ENCODE measurements at places on chromosomes 4 and X.

- DNase-seq = no peak
These were observed 54.3 kb downstream of the NRK start for GRCh38 chrX:105876658-105877057.

- no peak for DNase-seq
These were observed 146.5 kb downstream of the PDGFC start for GRCh38 chr4:156825074-156825473.

GRCh38 chrX:8189096-8189830 is 18.2 kb upstream of the VCX2 start:
- no peak for DNase-seq

DNA sequence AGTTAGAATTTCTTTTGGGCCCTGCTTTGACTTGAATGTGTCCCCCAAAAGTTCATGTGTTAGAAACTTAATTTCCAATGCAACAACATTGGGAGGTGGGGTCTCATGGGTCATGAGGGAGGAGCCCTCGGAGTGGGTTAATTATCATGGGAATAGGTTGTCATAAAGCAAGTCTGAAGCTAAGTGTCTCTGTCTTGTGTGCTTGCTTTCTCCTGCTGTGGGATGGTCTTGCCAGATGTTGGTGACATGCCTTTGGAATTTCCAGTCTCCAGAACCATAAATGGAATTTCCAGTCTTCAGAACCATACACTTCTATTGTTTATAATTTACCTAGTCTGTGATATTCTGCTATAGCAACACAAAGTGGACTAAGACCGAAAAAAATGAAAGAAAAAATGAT is 71.6 kb downstream of the RASL11B start:
- no peak for DNase-seq

DNA sequence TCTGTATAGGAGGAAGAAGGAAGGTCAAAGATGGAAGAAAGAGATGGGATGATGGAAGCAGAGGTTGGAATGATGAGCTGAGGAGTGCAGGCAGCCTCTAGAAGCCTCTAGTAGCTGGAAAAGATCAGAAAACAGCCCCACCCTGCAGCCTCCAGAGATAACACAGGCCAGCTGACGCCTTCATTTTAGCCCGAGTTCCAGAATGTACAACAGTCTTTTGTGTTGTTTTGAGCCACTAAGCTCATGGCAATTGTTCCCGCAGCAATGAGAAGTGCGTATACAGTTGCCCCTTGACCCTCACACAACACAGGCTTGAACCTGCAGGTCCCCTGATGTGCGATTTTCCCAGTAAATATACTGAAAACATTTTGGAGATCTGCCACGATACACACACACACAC is 72.0 kb downstream of the WFS1 start:
- DNase-seq = no peak

DNA sequence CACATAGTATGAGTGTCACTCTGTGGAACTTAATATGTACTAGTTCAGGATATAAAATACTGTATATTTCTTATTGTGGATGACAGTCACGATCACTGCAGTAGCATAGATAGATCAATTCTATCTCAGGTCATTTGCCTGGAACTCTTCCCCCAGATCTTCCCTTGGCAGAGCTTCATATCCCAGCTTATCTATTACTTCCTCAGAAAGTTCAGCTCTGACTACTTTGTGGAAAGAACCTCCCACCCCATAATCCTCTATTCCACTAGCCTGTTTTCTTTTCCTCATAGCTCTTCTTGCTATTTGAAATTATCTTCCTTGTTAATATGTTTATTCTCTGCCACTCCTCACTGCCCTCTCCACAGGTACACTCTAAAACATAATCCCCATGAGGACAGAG is 10.9 kb downstream of the FAM241A start:
- DNase-seq = no peak

DNA sequence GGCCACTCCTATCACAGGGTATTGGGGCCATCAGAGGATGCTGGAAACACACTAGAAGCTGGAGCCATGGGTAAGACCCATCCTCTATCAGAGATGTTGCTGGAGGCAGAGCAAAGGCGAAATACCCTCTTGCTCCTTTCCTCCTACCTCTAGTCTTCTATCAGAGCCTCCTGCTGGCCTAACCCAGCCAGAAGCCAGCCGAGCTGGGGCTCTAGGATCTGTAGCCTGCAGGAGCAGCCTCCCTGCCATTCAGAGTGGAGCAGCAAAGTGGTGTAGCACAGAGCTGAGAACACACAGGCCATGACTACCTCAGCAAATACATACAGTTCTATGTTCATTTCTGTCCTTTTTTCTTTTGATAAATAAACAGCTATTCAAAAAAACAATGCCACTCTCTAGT is 35.7 kb downstream of the GATB start:
- no peak for DNase-seq

DNA sequence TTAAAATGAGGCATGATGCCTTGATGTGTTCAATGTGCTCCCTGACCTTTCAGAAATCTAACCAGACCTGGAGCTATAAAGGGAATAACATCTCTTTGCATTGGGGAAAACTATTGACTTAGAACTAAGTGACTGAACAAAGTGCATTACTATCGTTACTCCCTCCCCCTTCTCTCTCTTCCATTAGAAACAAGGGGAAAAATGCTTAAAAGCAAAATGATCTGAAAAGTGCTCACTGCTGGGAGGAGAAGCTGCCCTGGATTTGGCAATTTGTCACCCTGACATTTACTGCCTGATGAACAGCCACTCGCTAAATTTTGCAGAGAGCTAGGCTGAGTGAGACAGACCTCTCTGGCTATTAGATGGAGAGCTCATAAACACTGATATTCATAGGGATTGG is 48.6 kb upstream of the PARM1 start:
- peak; percentile 38 for DNase-seq

DNA sequence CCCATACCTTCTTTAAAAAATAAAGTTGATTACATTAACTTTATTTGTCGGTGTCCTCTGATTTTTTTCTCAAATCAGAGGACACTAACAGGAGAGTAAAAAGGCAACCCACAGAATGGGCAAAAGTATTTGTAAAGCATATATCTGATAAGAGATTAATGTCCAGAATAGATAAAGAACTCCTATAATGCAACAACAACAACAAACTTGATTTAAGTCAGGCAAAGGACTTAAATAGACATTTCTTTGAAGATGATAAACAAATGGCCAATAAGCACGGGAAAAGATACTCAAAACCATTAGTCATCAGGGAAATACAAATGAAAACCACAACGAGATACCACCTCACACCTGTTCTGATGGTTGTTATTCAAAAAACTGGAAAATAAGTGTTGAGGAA is 28.7 kb downstream of the DOCK11 start:
- no peak for DNase-seq

DNA sequence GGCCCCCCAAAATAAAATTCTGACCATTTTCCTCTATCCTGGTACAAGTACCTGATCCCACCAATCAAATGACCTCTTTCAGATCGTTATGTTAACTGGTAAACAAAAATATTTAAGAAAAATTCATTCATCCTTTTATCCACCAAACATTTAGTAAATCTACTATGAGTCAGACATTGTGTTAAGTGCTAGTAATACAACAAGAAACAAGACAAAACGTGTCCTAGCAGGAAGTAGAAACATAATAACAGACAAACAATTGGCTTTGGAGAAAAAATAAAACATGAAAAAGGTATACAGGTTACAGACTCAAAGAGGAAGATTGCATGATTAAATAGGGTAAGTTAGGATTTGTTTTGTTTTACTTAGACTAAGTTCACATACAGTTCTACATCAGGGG is 43.7 kb downstream of the ANTXR2 start:
- no peak for DNase-seq

DNA sequence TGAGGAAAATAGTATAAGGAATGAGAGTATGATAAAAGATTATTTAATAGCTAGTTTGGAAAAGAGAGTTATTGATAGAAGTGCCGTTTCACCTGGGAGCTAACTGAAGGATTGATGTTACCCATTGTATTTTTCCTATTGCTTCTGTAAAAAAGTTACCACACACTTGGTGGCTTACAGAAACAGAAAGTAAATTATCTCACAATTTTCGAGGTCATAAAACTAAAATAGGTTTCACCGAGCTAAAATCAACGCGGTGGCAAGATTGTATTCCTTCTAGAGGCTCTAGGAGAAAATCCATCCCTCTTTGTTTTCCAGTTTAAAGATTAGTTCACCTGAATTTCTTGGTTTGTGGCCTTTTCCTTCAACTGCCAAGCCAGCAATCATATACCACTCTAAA is 11.1 kb upstream of the TRAM1L1 start:
- no peak for DNase-seq
